ENCODE measurements at places on chromosomes 3 and 15.
A peak's percentile ranks its signal among the peaks of the same experiment; 100 is the strongest.

DNA sequence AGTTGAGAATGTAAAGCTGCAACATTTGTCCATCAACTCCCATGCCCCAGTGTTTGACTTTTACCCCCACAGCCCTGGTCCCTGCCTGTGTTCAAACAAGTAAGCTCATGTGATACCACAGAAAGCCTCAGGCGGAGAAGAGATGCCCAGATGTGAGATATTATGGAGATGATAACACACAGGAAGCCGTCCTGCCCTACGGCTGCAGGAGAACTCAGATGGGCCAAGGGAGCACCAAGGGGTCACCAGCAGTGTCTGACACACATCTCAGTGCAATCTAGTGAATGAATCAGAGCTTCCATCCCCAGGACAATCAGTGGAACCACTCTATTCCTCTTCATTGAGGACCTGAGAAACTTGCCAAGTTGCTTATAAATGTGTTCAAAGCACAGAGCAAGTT is 14.0 kb upstream of the SPINK8 start:
- no peak for DNase-seq

DNA sequence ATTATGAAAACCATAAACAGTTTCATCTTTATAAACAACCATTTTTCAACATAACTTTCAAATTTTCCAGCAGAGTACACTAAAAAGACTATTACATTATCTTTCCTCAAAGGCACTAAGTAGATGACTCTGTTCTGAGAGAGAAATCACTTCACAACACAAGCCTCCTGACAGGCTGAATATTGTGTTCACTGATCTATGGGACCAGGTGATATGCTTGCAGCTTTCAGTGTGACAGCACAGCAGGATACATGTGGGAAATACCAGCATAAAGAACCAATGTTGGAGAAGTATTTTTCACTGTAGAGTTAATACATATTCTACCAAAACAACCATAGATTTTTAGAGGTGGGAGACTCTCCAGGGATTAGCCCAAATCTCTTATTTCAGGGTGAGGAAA is 350.6 kb downstream of the PLCL2 start:
- no peak for DNase-seq

DNA sequence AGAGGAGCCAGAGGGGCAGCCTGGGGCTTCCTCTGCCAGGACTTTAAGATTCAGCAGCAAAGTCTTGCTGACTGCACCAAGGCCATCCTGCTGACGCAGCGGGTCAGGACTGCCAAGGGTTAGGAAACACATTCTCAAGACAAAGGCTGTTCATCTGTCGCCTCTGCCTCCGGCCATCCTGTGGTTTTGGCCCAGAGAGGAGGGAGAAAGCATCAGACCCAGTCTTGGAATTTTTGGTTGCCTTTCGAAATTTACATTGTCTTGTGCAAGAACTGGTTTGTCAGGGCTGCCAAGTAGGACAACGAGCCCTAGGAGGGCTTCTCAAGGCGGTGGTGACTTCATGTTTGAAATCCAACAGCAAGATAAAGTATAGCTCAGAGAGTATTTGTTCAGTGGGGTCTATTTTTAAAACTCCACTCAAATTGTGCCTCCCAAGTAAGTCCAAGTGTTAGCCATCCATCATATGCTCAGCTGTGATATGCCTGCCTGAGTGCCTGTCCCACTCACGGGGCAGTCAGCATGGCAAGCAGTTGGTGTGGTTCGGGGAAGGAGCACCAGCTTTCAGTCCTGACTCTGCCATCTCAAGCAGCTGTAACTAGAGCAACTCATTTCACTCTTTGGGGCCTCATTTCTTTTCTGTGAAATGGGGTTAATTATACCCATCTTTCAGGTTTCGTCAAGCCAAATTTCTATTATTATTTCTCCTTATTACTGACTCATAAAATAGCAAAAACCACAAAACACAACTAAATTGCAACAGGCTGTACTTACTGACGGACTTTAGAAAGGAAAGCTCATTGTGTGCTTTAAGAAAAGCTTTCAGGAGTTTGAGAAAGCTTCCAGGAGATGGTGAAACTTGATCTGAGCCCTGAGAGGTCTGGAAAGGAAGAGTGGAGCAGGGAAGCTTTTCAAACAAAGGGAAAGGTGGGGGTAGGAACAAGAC is 42.4 kb upstream of the RHO start:
- no peak for DNase-seq

DNA sequence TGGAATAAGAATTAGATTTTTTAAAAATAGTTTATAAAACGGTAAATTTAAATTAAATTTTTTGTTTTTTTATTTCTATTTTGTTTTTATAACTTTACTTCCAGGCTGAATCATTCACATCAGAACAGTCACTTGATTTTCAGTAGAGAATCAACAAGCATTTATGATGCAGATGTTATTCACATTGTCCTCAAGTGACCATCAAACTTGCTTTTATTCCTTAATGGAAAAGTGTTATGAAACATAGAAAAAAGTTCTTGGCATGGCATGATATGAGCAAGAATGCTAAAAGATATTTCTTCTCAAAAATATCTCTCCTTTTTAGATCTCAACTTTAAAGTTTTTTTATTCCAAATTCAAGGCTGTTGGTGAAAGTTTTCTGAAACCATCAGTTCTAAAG is 70.9 kb upstream of the TGFBR2 start:
- no peak for DNase-seq

- DNase-seq: no peak
Observed at GRCh38 chr3:160027541-160028195, 39.0 kb downstream of the IL12A start.

GRCh38 chr3:53320697-53321096 is 26.6 kb downstream of the DCP1A start:
- DNase-seq: no peak

DNA sequence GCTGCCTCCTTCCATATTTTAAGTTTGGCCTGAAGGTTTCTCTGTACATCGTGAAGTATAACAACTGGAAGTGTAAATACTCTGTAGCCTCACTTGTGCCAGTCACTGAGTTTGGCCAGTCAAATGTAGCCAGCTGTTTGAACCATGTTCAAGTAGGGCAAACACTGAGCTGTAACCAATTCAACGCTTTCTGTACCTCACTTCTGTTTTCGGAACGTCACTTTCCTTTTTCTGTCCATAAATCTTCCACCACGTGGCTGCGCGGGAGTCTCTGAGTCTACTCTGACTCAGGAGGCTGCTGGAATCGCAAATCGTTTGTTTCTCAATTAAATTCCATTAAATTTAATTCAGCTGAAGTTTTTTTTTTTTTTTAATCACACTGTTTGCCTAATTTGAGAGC is 88.8 kb upstream of the RARB start:
- no peak for DNase-seq

- no peak for DNase-seq
Observed at GRCh38 chr3:194571491-194572142, 61.6 kb downstream of the TMEM44 start.

GRCh38 chr15:91263632-91264531 is 163.8 kb downstream of the SV2B start:
- no peak for DNase-seq

GRCh38 chr3:172268425-172268824 is 179.8 kb downstream of the GHSR start:
- DNase-seq: no peak

- no peak for DNase-seq
Observed at GRCh38 chr3:196222876-196223595, 6.7 kb downstream of the SLC51A start.

GRCh38 chr3:48077815-48078214 is 61.6 kb upstream of the MAP4 start:
- no peak for DNase-seq

- DNase-seq: no peak
Observed at GRCh38 chr3:183244219-183244618, 8.8 kb upstream of the B3GNT5 start.

DNA sequence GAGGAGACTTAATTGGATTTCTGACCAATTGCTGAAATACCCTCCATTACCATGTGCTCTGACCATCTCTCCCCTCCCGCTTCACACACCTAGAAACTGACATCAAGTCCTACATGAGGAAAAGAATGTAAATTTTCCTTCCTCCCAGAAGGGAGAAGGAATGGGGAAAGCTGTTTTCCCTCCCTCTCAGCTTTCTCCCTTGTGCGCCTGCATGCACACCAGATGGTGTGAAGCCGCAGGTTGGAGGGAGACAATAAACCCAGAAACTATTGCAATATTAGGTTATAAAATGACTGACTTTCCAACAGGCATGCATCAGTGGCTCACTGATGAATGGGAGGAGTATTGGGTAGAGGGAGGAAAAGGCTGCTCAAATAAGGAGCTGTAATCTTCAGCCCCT is 50.9 kb downstream of the MB21D2 start:
- DNase-seq: no peak

DNA sequence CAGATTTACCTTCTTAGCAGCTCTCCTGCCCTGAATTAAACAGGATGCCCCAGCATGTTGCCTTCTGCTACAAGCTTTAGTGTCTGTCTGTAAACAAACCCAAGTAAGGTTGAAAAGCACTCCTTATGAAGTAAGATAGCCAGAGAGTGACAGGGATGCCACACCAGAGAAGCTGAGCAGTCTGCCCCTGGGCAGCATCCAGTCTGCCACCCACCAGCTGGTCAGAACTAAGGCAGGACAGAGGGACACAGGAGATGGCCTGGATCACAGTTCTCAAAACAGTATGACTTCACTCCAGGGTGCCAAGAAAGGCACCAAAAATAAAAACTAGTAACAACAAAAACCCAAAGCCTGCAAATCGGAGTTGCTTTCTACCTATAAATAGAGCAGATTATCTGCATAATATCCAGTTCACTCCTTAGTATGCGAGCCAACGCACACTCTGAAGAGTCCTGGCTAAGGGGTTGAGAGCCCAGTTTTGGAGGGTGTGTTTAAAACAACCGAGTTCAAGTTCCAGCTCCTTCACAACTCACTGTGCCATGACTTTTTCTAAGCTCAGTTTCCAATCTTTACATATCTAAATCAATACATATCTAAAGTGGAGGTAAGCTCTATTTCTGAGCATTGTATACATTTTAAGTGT is 198.9 kb downstream of the KCNMB2 start:
- no peak for DNase-seq

DNA sequence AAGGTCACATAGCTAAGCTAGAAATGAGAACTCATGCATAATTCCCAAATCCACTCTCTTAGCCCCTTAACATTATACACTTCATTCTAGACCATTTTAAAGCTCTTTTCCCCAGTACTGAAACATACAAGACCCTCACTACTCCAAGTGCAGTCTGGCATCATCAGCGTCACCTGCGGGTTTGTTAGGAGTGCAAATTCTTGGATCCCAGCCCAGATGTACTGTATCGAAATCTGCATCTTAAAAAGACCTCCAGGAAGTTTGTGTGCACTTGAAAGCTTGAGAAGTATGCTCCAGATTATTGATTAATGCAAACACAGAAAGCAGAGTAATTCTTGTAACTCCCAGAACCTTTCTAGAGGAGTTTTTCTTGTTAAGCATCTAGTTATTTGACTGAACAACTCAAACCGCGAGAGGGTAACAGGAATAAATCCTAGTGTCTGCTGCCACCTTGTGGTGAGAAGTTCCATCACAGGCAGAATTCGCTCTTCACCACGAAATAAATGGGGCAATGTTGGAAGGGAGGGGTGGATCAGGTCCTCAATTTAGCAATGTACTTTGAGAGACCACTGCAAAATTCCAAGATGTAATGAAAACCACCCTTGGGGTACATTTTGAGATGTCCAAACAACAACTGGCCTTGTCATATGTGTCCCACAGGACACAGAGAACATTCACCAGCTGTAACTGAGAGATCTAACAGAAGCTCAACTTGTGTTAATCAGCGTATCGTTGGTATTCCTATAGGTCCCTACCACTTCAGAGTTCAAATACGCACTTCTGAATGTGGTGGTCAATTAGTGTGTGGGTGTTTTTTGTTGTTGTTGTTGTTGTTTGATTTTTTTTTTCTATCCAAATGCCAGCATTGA is 583 bp upstream of the C3orf49 start:
- peak; percentile 30 for DNase-seq

DNA sequence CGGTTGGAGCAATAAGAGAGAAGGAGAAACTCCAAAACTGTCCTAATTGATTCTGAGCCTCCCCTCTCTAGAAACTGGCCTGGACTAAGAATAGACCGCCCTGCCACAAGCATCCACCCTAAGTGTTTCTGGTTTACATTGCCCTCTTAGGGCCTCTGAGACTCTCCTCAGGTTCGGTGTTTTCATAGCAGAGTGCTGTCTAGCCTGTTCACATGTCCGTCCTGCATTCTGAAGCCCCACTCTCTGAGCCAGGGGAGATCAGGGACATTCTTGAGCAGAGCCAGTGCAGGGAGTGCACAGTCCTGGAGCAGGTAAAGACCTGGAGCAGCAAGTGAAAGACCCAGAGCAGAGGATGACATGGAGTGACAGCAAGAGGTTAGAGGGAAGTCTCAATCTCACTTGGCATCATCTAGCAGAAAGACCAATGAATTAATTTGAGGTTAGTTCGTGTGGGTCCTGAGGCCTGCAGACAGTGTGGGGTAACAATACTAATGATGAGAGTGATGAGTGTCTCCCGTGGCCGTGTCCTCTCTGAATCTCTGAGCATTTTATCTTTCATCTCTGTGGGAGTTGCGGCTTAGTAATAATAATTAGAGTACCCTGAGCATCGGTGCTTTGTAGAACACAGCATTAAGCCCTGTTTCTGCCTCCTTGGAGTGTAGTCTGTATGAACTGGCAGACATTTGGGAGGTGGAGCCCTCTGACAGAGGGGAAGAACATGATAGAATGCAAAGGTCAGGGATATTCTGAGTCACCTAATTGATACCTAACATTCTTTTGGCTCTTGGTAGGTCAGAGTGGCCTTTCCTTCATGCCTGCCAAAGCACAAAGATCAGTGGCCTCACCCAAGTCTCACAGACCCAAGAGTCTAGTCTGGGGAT is 24.6 kb downstream of the MAPKBP1 start:
- DNase-seq: no peak

DNA sequence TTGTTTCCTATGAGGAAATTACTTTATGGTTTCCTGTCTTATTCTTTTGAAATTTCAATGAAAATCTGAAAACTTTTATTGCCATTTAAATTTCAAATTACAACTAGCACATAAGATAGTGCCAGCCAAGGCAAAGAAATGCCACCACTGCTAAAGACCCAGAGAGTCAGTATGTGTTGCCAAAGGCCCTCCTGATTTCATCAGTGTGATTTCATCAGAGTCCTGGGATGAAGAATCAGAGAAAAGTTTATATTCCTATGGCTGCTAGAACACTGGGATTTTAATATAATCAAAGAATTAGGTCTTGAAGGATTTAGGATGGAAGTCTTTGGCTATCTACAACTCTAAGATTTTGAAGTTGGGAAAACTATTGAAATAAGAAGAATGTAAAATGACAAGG is 434.2 kb upstream of the CCDC54 start:
- no peak for DNase-seq

GRCh38 chr3:122924056-122924455 is 103.5 kb downstream of the SEMA5B start:
- DNase-seq: no peak

- DNase-seq: no peak
Observed at GRCh38 chr15:41854443-41854842, 15.8 kb downstream of the PLA2G4B start.

- DNase-seq: no peak
Observed at GRCh38 chr3:36814776-36815175, 50.4 kb upstream of the DCLK3 start.
